CD4-positive, alpha-beta T cell treated with Interleukin-17A for 1 hour (primary cell): ENCODE measurements at places on chromosomes 5 and 9.

DNA sequence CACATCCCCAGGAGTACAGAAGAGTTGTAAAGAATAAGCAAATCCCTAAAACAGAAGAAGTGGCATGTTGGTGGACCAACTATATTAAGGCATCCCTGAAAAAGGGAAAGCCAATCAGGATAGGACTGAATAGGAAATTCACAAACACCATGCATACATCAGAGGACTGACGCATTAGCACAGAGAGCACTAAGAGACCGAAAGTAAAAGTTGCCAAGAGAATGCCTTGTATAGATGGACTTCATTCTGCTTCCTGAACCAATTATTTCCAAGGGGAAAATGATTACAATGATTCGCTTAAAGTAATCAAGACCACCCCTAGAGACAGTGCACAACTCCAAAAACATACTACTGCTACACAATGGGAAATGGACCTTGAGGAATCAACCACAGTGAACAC is 33.5 kb downstream of the SHC3 start:
- DNase-seq, result no peak

GRCh38 chr9:20078246-20078645 is 289.4 kb upstream of the SLC24A2 start:
- no peak for DNase-seq

- no peak for DNase-seq
Observed at GRCh38 chr9:86521977-86522376, 167.8 kb upstream of the TUT7 start.

DNA sequence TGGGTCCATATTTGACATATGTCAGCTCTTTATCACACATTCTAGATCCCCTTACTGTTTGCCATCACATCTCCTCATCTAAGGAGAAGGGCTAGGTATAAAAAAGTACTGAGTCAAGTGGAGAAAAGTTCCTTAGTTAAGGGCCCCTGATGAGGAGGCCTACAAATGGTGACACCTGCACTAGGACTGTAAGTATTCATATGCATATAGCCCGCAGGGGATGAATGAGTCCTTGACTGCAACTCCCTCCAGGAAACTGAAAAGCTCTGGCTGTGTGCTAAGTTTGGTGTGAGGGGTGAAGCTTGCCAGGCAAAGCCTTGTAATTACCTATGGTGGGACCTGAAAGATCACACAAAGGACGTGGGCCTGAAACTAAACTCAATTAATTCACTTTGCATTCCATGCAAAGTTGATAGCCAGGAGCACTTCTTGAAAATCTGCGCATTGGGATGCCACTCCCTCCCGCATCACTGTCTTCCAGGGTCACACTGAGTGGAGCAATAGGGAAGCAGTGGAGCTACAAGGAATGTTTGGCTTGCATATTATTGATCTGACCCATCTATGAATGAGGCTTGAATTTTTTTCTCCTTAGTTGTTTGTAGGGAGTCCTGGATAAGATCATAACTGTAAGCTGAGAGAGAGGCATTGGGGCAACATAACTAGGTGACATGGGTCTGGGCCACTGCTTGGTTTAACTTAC is 11.9 kb upstream of the EQTN start:
- no peak for DNase-seq

- no peak for DNase-seq
Observed at GRCh38 chr5:89560696-89561095, 677.7 kb upstream of the MEF2C start.

GRCh38 chr5:51829230-51829629 is 446.0 kb downstream of the ISL1 start:
- no peak for DNase-seq

DNA sequence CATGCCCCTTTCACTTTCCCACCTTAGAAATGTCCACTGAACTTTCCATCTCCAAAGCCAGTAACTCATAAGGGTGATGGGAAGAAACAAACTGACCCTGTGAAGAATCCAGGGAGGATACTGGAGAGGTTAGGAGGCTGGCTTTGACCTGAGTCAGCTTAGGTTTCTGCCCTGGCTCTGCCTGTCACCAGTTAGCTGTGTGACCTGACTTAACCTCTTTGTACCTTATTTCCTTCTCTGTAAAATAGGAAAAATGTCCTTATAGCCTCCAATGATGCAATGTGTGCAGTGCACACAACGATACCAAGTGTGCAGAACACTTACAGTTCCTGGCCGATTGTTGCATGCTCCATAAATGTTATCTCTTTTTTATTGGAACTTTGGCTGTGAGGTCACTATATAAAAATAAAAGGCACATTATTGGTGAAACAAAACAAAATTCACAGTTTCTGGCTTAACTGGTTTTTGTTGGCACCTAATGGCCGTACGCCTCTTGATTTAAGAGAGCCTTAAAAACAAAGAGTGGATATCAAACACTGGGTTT is 37.8 kb downstream of the GABRP start:
- no peak for DNase-seq

- no peak for DNase-seq
Observed at GRCh38 chr5:14265570-14265969, 122.4 kb downstream of the TRIO start.

- DNase-seq, result no peak
Observed at GRCh38 chr9:784202-784601, 57.3 kb upstream of the DMRT1 start.

- peak; percentile 5 for DNase-seq
Observed at GRCh38 chr5:112210430-112211005, 208.6 kb downstream of the EPB41L4A start.

GRCh38 chr9:91211414-91211813 is 150.3 kb downstream of the AUH start:
- peak; percentile 36 for DNase-seq

DNA sequence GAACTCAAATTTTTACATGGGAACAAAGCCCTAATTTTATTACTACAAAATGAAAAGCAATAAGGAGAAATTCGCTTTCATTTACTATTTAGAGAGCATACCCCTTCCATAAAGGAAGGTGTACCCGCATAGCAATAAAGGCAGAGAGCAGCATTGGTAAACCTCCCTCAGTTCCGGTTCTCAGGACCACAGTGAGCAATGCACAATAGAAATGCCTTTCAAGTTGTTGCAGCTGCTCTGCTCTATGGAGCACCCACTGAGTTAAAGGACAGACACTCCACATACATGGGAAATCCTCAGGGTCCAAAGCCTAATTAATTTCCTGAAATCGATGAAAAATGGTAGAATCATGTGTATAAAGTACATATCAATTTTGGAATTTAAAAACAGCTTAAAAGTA is 89.9 kb upstream of the MPDZ start:
- no peak for DNase-seq

DNA sequence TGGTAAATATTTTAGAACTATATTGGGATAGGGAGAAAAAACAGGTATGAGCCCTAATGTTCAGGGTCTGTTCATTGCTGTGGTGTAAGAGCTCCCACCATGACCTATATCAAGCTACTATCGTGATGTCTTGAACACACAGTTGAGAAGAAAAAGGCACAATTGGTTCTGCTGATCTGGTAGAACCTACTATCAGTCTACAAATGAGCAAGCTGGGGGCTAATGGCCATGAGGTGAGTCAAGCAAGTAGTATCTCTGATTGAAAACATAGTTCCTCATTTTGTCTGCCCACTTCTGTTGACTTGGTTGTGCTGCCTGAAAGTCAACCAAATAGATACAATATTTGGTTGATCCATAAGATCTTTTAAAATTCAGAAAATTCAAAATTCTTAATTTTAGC is 1026.3 kb downstream of the CDH12 start:
- DNase-seq, result no peak

GRCh38 chr9:86126998-86127972 is 27.9 kb upstream of the GOLM1 start:
- no peak for DNase-seq

DNA sequence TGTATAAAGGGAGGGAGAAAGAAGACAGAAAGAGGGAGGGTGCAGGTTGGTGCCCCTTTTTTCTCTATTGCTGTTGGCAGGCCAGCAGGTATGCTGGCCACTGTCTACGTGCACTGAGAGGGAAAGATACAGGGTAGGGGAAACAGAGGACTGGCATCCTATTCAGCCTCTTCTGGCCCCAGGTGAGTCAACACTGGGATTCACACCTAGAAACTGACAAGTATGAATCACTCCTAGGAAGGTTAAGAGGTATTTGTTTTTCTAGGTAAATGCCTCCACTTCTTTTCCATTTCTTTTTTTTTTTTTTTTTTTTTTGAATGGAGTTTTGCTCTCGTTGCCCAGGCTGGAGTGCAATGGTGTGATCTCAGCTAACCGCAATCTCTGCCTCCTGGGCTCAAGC is 2.8 kb upstream of the UBAP1 start:
- DNase-seq, result no peak

GRCh38 chr9:33341182-33341581 is 50.9 kb downstream of the NFX1 start:
- DNase-seq, result no peak

- DNase-seq, result no peak
Observed at GRCh38 chr9:136203408-136204144, 1.4 kb downstream of the LHX3 start.

DNA sequence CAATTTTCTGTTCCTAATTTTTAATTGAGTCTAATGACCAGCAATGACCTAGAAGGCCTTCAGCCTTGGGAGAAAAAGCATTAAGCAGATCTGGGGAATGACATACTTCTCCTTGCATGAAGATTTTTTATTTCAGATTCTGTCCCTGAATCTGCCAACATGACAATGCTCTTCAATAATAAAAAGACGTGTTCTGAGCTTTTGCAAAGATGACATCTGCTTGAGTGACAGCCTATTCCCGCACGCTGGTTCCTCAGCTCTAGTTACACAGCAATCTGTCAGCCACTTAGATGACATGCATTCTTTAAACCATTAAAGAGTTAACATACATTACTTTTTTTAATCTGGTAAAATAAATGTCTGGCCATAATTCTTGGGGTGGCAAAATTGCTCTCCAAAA is 129.3 kb upstream of the CDH6 start:
- DNase-seq, result no peak

DNA sequence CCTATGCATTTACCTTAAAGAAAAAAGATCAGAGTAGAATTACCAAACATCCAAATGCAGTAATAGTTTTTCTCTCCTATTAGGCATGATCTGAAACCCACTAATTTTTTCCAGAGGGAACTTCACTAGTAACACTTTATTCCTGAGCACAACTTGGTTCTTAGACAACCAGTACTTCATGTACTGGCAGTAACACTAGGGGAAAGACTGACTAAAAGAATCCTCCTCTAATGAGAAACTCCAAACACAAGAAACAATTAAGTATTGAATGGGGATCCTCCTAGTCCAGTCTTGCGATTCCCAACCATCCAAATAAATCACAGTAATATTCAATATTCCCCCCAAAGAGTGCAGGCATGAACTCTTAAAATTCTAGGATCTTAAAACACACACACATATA is 48.9 kb downstream of the ZNF608 start:
- no peak for DNase-seq

DNA sequence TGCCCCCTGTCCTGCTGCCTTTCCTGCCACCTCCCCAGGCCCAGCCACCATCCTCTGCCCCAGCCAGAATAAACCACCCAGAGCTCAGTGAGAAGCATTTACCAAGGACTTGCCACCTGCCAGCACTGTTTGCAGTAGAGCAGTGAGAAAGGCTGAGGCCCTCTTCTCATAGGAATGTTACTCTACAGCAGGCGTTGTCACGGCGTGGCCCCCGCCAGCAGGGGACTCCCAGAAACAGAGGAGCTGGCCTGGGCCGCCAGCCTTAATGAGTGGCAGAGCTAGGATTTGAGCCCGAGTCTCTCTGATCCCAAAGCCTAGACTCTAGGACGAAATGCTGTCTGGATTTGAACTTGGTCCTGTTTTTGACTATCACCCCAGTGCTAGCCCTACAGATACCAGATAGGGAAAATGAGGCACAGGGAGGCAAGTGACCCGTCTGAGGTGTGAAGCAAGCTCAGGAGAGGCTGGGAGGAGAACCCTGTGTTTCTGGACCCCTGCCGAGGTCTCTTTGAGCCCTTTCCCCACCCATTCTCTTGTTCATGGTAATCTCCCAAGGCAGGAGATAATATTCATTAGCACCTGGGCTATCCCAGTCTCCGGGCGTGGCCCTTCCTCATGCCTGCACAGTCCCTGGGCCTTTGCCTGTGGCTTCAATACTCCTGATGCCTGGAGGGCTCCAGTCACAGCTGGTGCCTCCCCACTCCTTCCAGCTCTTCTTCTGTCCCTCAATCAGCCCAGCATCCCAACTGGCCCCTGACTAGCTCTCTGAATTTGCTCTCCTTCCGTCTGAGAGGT is 30.7 kb downstream of the HRH2 start:
- no peak for DNase-seq

- no peak for DNase-seq
Observed at GRCh38 chr5:15363601-15364000, 136.4 kb upstream of the FBXL7 start.

GRCh38 chr5:142202282-142202681 is 93.7 kb downstream of the NDFIP1 start:
- no peak for DNase-seq

DNA sequence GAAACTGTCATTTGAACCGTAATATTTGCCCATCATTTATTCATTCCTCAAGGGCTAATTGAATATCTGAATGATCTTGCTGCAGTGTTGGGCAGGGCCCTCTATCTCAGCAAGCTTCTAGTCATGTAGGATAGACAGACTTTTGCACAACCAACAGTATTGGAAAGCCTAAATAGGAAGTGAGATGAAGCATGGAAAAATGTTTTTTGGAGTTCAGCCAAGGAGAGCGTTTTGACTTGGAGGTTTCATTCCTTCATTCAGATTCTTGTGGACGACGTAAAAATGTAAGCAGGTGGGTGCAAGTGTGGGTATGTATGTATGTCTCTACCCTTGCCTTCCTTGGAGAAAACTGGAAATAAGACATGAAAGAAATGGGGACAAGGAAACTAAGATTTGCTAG is 15.5 kb downstream of the DAPK1 start:
- DNase-seq, result no peak

- no peak for DNase-seq
Observed at GRCh38 chr5:81121836-81122630, 111.1 kb upstream of the CKMT2 start.

- no peak for DNase-seq
Observed at GRCh38 chr5:120632430-120632829, 168.3 kb downstream of the PRR16 start.

GRCh38 chr5:113022661-113023060 is 46.1 kb downstream of the DCP2 start:
- peak; percentile 77 for DNase-seq

DNA sequence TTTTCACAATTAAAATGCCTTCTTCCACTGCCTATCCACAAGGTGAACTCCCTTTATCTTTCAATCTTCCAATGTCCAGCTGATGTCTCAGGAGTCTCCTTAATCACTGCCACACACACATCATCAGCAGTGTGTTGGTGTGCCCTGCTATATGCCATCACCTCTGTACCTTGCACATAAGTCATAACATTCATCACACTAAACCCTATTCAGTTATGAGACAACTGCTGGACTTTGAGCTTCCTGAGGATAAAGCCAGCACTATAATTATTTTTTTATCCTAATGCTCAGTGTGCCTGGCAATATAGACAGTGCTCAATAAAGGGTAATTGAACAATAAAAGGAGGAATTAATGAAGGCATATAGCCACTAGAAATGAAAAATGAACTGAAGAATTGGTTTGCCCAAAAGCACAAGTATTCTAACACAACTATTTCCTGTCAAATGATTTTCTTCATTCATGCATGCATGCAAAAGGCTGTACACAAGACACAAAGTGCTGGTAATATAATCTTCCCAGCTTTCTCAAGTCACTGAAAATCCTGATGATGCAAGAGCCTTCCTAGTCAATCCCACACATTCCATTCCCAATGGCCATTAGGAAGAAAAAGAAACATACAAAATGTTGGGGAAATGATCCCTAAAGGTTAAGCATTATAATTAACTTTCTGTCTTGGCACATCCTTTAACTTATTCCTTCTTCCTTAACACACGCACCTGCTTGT is 32.4 kb downstream of the LPAR1 start:
- DNase-seq, result no peak
